Stimulated activated CD8-positive, alpha-beta memory T cell treated with anti-CD3 and anti-CD28 coated beads, Interleukin-7, amount 100 ng/mL, for 48 hours (primary cell): ENCODE measurements at places on chromosomes 11 and 22.

DNA sequence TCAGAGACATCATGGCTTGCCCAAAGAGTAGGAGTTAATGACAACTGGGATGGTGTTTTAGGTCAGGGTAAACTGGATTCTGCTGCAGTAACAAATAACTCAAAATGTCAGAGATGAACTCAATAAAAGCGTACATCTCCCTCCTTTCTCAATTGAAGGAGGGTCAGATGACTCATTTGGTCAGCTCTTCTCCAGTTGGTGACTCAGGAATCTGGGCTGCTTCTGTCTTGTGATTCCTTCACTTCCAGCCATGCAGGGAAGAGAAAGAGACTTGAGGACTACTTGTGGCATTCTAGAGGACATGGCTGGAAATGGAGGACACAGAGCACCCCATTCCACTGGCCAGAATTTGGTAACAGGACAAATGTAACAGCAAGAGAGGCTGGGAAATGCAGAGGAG lies 3.2 kb upstream of the SYT13 start:
- DNase-seq: no peak

GRCh38 chr22:36333644-36334043 lies 54.1 kb downstream of the MYH9 start:
- no peak for DNase-seq

DNA sequence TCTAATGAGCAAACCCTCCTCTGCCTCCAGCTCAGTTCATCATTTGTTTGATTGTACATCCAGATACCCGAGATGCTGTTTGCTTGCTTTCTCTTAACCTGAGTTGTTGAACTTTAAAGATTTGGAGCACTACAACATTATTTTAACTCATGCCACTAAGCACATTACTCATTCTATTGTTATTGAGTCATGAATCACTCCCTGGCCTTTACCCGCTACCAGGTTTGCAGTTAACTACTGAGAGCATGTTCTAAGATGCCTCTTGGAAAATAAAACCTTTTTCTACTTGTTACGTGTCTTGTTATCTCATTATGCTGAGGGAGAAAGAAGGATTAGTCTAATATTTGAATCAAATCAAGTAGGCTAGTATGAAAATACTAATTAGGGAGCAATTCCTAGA lies 720.6 kb upstream of the ANO5 start:
- no peak for DNase-seq

DNA sequence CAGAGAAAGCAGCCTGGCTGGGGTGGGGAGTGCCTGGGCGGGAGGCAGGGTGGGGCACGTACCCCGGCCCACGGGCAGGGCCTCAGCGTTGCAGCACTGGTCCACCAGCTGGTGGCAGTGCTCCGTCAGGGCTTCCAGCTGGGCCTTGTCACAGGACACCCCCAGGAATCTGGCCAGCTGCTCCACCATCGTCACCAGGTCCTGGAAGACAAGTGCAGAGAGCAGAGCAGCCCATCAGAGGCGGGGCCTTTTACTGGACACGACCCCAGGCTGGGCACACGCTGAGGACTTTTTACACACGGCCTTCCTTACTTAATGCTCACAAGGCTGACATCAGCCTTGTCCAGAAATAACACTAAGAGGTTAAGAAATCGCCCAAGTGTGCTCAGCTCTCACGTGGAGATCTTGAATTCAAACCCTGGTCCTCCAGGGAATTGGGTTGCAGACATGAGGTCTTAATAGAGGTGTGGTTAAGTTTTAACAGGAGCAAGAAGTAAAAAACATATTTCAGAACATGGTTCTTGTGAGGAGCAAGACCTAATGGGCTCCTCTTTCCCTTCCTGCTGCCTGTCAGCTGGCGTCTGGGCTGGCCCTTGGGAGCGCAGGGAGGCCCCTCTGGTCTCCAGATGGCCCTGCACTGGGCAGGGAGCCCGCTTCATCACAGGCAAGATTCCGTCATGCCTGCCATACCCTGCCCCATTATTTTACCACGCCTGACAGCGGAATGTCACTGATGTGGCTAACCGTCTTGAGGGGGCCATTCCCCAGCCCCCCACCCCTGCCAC lies 17.1 kb upstream of the EFCAB6 start:
- no peak for DNase-seq

- no peak for DNase-seq
Observed at GRCh38 chr11:125090816-125091215, 20.6 kb downstream of the TMEM218 start.

DNA sequence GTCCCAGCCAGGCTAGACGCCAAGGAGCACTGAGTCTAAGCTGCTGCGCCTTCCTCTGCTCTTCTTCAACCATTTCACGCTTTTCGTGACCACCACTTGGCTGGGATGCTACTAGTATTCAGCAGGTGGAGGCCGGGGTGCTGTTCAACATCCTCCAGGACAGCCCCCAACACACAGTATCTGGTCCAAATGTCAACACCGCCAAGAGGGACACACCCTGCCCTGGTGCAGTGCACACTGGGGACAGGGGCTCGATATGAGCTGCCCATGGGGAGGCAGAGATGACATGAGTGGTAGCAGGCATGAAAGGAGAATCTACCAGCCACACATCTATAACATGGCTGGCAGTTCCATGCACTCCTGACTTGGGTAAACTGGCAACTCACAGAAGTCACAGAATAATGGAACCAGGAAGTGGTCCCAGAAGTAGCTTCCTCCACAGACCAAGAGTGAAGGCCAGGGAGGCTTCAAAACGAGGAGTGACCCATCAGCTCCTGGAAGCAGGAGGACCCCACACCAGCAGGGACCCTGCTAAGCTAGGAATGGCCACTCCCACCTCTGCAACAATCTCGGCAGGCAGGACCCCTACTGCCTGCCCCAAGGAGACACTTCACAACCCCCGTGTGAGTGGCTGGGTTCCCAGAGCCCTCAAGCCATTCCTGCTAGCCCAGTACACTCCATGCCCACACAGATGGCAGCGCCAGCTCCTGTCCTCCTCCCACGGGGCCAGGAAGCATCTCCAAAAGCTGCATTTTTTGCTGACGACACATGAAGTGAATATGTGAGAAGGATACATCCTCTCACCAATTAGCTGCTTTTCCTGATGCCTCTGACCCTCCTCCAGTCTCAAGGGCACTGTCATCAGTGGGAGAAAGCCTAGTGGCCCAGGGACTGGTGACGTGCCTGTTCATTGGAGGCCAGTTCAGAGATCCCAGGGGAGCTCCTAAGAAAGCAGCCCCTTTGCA lies 78.8 kb downstream of the DGCR2 start:
- DNase-seq: no peak

DNA sequence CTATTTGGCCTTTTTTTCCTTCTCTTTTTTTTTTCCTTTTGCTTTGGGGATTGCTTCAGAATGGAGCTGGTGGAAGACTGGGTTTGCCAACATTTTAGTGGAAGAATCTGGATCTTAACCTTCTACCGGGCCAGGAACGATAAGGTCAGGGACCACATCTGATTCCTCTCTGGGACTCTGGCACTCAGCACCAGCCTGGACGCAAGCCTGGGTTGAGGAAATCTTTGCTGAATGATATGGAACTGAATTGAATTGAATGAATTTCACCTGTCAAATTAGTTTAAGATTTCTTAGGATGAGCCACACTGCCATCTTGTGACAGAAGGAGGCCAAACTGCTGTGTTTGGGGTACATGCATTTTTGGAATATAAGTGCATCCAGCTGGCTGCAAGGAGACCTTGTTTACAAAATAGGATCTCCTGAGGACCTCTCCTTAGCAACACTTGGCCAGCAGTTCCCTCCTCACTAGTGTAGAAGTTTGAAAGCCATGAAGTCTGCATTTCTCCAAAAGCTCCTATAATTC lies 30.4 kb downstream of the TPBGL start:
- DNase-seq: no peak

DNA sequence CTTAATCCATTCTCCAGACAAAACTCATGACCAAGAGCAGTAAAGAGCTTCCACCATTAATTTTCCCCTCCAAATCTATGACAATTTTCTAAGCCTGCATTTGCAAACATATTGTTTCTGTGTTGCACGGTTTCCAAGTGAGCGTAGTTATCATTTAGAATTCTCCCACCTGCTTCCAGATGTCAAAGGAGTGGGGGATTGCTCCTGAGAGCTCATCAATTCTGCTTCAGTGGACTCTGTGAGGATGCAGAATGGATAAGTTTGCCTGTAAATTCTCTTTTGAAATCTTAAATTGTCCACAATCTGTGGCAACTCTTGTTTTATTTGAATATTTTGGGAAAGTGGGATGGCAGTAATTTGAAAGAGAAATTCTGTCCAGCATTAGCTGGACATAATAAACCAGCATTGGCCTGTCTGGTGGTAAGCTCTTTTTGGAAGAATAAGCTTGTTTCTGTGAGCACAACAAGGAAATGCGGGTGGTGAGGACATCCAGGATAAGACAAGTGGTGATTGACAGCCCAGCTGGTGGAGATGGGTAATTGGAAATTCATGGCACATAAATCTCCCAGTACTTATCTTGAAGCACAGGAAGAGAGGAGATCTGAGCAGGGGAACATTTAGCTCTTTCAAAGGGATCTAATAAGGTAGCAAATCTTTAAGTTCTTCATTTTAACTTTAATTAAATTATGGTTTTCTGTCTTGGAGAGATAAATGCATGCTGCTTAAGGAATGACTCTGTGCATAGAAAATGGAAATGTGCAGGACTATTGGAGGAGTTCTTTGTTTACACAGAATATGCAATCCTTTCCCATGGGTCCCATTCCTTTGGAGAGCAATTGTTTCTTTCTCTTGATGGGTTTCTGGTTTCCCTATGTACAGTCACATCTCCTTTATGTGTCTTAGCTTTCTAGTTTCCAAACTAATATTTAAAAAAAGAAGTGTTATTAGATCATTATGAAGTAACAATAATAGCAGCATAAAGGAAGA lies 73.2 kb downstream of the FAT3 start:
- DNase-seq: no peak

GRCh38 chr11:83002522-83002921 lies 69.2 kb downstream of the RAB30 start:
- no peak for DNase-seq

DNA sequence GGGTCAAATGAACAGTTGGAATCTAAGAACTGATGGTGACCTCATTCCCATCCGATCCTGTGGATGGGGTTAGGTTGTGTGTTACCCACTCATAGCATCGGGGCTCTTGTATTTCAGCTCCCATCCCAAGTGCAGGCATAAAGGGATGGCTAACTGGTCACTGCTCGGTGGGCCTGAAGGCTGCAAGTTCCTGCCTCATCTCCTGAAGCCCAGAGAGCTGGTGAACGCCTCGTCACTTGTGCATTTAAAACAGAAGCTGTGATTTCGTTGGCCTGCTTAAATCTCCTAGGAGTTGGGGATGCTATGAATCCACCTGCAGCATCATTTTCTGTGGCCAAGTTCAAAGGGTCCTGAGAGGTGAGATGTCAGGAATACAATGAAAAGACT lies 477.0 kb downstream of the TBC1D22A start:
- DNase-seq: no peak
